Cerebellum (tissue), 4 donors: ENCODE measurements at places on chromosomes 2 and 18. TPM values are rescaled to one million over a fixed set of nuclear protein-coding genes. Genes with fewer than 3 reads are reported as not detected.

The AQP12A gene
- total RNA-seq: not detected

The SCYGR7 gene
- total RNA-seq: not detected

The YIPF4 gene
- 24.1 TPM for total RNA-seq

The PLCL1 gene
- total RNA-seq: 13.0 TPM

The GALNT14 gene
- 12.2 TPM for total RNA-seq

The IL1RL1 gene
- total RNA-seq: 0.27 TPM

The UGT1A1 gene
- total RNA-seq: not detected

The PPP1R1C gene
- total RNA-seq: 3.1 TPM

The NAT8 gene
- total RNA-seq: not detected

The CYS1 gene
- total RNA-seq: 0.45 TPM

The LGALSL gene
- total RNA-seq: 24.8 TPM

The ASXL3 gene
- total RNA-seq: 98.8 TPM

The FBLN7 gene
- 5.3 TPM for total RNA-seq

The LBX2 gene
- total RNA-seq: not detected

The C2orf15 gene
- 5.5 TPM for total RNA-seq

The SLC38A11 gene
- total RNA-seq: 4.4 TPM

The IL18R1 gene
- total RNA-seq: 0.09 TPM

The ACMSD gene
- not detected for total RNA-seq

The LIMS3 gene
- 3.0 TPM for total RNA-seq

The MARCHF4 gene
- total RNA-seq: 7.3 TPM

The SELENOI gene
- 48.8 TPM for total RNA-seq

The CD8B2 gene
- total RNA-seq: not detected

The GPR75 gene
- total RNA-seq: 20.9 TPM

The KIF1A gene
- total RNA-seq: 217 TPM

The UGT1A3 gene
- total RNA-seq: not detected

The DGUOK gene
- 39.7 TPM for total RNA-seq

The REG1B gene
- total RNA-seq: not detected

The ZBTB7C gene
- 3.9 TPM for total RNA-seq

The EVA1A gene
- total RNA-seq: 0.36 TPM

The SNORC gene
- 4.2 TPM for total RNA-seq

The GNAL gene
- total RNA-seq: 40.9 TPM

The DAPL1 gene
- 1.6 TPM for total RNA-seq

The ZNF396 gene
- total RNA-seq: 3.8 TPM

The IHH gene
- not detected for total RNA-seq

The METTL4 gene
- total RNA-seq: 18.4 TPM

The ERFE gene
- 1.7 TPM for total RNA-seq

The FAM168B gene
- total RNA-seq: 105 TPM

The IL18RAP gene
- not detected for total RNA-seq

The CRYGD gene
- total RNA-seq: 1.9 TPM

The MEP1B gene
- 0.54 TPM for total RNA-seq

The MREG gene
- total RNA-seq: 8.8 TPM

The SP9 gene
- 0.09 TPM for total RNA-seq

The LDLRAD4 gene
- total RNA-seq: 81.6 TPM

The SPRED2 gene
- total RNA-seq: 16.3 TPM

The MROH2A gene
- not detected for total RNA-seq

The IGFBP5 gene
- 60.9 TPM for total RNA-seq

The TOGARAM2 gene
- total RNA-seq: 2.6 TPM

The DCDC2C gene
- total RNA-seq: not detected

The TSHZ1 gene
- 14.4 TPM for total RNA-seq

The ACADL gene
- total RNA-seq: 4.7 TPM

The GAREM2 gene
- total RNA-seq: 11.0 TPM

The TRIM43 gene
- 1.1 TPM for total RNA-seq

The RAB6C gene
- total RNA-seq: 1.2 TPM

The CIB4 gene
- total RNA-seq: not detected

The PROM2 gene
- 3.0 TPM for total RNA-seq

The EFHD1 gene
- total RNA-seq: 1.00 TPM

The CCDC141 gene
- 2.6 TPM for total RNA-seq
